CD4-positive, alpha-beta T cell (primary cell): ENCODE measurements at places on chromosomes 12 and 14. TPM values are rescaled to one million over a fixed set of nuclear protein-coding genes. Genes with fewer than 3 reads are reported as not detected.

The OR4K17 gene
- total RNA-seq: not detected

The SERPINA9 gene
- total RNA-seq: not detected

The TBC1D30 gene
- total RNA-seq: 0.49 TPM

The HVCN1 gene
- 4.1 TPM for total RNA-seq

The SYCP3 gene
- 0.22 TPM for total RNA-seq

DNA sequence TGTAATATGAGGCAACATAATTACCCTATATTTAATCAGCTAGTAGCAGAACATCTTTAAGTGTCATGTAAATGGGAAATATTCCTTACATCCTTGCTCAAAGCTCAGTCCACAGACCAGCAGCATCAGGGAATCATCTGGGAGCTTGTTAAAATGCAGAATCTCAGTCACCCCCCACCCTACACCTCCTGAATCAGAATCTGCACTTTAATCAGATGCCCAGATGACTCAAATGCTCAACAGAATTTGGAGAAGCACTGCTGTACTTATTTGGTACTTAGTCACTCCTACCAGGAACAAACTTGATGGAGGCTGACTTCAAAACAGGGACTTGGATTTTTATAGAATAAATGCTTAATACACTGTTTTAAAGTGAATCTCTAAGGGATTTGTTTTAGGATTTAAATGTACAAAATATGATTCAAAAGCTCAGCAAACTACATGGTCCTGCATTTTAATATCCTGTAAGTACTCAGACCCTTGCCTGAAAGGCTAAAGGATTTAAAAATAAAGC lies 96.5 kb downstream of the ARMH4 start:
- no peaks in the 10 kb centered on the region for H3K36me3 ChIP-seq
- no peak overlapping the region for H3K27ac ChIP-seq
- no peak for DNase-seq
- no peaks in the 10 kb centered on the region for H3K4me1 ChIP-seq
- H3K27me3 ChIP-seq: peaks cover 3% of the 10 kb centered on the region

DNA sequence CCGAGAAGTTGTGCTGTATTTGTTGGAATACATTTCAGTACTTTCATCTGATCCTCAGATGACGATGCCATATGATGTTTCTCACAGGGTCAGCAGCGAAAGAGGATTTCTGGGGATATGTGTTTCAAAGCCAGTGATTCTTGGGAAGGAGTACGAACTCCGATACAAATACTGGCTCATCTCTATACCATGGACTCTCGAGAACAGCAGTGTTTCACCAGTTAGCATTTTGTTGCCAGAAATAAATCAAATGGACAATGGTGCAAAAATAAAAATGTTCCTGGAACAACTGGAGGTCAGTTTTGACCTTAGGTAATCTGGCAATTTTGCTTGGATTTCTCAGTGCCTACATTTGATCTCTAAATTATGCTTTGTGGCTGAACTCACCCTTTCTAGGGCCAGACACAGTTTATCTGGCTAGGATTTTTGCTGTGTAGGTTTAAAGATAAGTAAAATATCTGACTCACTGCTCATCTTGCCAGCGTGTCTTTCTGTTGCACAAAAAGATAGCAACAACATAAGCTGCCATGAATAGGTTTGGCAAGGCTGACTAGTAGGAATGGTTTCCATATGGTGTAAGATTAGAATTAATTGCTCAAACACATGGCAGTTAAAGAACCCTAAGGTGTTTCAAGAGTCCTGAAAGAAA lies 11.0 kb upstream of the MGP start:
- H3K36me3 ChIP-seq: no peaks in the 10 kb centered on the region
- H3K4me3 ChIP-seq: no peak overlapping the region
- no peak overlapping the region for H3K27ac ChIP-seq
- no peak for DNase-seq
- H3K27me3 ChIP-seq: no peaks in the 10 kb centered on the region
- H3K4me1 ChIP-seq: no peaks in the 10 kb centered on the region

- peaks cover 29% of the 10 kb centered on the region for H3K4me1 ChIP-seq
- H3K36me3 ChIP-seq: peaks cover 20% of the 10 kb centered on the region
- no peak for DNase-seq
- H3K27me3 ChIP-seq: no peaks in the 10 kb centered on the region
- no peak overlapping the region for H3K4me3 ChIP-seq
Measured at GRCh38 chr12:121217063-121217462, 7.1 kb downstream of the P2RX4 start.

GRCh38 chr12:76586764-76587395 lies 27.3 kb upstream of the OSBPL8 start:
- no peak for DNase-seq
- no peak overlapping the region for H3K4me3 ChIP-seq
- H3K36me3 ChIP-seq: no peaks in the 10 kb centered on the region
- no peaks in the 10 kb centered on the region for H3K27me3 ChIP-seq
- no peaks in the 10 kb centered on the region for H3K4me1 ChIP-seq

DNA sequence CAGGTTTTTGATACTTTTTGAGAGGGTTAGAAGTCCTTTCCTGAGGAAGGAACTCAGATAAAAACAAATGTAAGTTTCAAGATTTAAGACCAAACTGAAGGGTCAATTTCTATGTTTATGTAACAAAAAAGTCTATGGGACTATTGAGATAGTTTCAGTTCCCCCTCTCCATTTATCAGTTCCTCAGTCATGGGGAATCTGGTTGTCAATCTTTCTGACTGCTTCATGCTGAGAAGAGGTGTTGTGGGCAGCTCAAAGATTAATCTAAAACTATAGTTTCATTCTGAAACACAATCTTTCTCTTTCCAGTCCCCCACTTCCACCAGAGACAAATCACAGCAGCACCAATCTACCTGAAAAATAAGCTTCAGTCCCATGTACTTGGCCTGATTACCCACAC lies 93.7 kb downstream of the KCNMB4 start:
- H3K4me3 ChIP-seq: no peak overlapping the region
- no peaks in the 10 kb centered on the region for H3K36me3 ChIP-seq
- DNase-seq: no peak
- H3K4me1 ChIP-seq: no peaks in the 10 kb centered on the region

DNA sequence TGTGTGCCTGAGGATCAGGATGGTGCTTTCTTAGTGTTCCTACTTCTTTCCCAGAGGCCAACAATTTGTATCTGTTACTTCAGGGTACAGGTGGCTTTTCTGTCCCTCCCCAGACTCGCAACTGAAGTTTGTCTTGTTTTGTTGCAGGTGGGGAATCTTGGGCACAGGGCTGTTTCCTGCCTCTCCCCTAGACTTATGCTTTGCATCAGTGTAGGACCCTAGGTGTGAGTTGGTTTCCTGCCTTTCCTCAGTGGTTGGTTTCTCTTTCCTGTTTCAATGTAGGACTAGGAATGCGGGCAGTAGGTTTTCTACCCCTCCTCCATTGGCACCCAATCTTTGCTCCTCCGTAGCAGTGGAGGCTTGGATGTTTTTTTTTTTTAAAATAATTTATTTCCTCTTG lies 87.0 kb downstream of the TRMT5 start:
- H3K36me3 ChIP-seq: no peaks in the 10 kb centered on the region
- no peak for DNase-seq
- no peaks in the 10 kb centered on the region for H3K4me1 ChIP-seq

DNA sequence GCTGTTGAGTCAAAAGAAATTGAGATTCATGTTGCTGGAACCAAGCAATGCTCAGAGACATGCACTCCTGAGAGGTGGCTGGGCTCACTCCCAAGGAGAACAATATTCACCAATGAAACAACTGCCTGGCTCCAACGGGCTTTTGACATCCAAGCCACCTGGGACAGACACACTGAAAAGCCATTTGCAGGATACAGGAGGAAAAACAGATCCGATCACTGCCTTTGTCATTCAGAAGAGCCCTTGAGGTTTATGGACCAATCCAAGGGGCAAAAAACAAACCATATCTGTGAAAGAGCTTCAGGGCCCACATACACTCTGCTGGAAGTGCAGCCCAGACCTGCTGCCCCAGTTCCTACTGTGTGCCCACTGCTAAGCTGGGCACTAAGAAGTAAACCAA lies 277.5 kb downstream of the NUAK1 start:
- no peak overlapping the region for H3K27ac ChIP-seq
- no peaks in the 10 kb centered on the region for H3K27me3 ChIP-seq
- DNase-seq: no peak
- H3K36me3 ChIP-seq: no peaks in the 10 kb centered on the region
- H3K4me3 ChIP-seq: no peak overlapping the region

GRCh38 chr12:106281056-106281782 lies 21.3 kb upstream of the TCP11L2 start:
- no peak for DNase-seq
- no peak overlapping the region for H3K4me3 ChIP-seq
- no peaks in the 10 kb centered on the region for H3K27me3 ChIP-seq
